Suprapubic skin (tissue), 4 donors: ENCODE measurements at places on chromosomes 3 and 15. TPM values are rescaled to one million over a fixed set of nuclear protein-coding genes. Genes with fewer than 3 reads are reported as not detected.

DNA sequence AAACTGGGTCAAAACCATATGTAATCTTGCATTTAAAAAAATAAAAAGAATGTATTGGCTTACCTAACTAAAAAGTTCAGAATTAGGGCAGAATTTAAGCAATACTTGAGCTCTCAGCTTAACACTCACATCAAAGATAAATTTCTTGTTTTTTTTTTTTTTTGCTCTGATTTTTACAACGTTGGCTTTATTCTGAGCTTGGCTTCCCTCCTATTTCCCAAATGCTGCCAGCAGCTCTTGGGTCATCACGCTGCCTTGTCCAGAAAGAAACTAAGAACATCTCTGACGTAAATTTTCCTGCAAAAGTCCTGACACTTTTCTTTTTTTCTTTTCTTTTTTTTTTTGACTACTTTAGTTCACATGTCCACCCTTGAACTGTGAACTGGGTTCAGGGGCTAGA, 150.6 kb upstream of the TGFBR2 start:
- no peaks in the 10 kb centered on the region for H3K36me3 ChIP-seq
- DNase-seq: peak; percentile 72
- H3K4me3 ChIP-seq: no peak overlapping the region
- peak overlapping the region; percentile 42 for H3K27ac ChIP-seq
- peaks cover 15% of the 10 kb centered on the region for H3K4me1 ChIP-seq

DNA sequence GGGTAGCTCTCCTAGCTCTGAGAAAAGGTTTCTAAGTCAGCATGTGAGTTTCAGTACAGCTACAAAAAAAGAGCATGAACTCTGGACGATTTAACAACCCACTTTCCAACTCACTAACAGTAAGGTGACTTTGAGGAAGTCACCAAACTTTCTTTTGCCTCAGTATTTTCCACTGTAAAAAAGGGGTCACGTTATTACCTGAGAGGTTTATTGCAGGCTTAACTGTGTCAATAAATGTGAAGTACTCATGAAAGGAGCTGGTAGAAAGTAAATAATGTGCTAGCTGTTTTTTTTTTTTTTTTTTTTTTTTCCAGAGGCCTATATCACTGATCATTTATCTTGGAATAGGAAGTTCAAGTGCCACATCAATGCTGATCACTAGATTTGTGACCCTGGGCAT, 89.3 kb downstream of the PLSCR2 start:
- H3K27me3 ChIP-seq: no peaks in the 10 kb centered on the region
- no peaks in the 10 kb centered on the region for H3K4me1 ChIP-seq
- no peak overlapping the region for H3K27ac ChIP-seq
- H3K4me3 ChIP-seq: no peak overlapping the region

- H3K4me3 ChIP-seq: peak overlapping the region; percentile 95
- peaks cover 9% of the 10 kb centered on the region for H3K36me3 ChIP-seq
- H3K27me3 ChIP-seq: no peaks in the 10 kb centered on the region
- H3K4me1 ChIP-seq: peaks cover 78% of the 10 kb centered on the region
- peak overlapping the region; percentile 74 for H3K27ac ChIP-seq
- DNase-seq: no peak
Measured at GRCh38 chr3:129180461-129180860, 3.2 kb downstream of the CNBP start.

- no peak for DNase-seq
- H3K4me1 ChIP-seq: peaks cover 8% of the 10 kb centered on the region
- H3K27me3 ChIP-seq: no peaks in the 10 kb centered on the region
Measured at GRCh38 chr3:69929019-69929418, 70.5 kb upstream of the SAMMSON start.

GRCh38 chr3:49028298-49028672, 913 bp downstream of the IMPDH2 start:
- no peaks in the 10 kb centered on the region for H3K27me3 ChIP-seq
- H3K4me1 ChIP-seq: peaks cover 40% of the 10 kb centered on the region
- no peak for DNase-seq
- H3K4me3 ChIP-seq: peak overlapping the region; percentile 75
- H3K36me3 ChIP-seq: peaks cover 73% of the 10 kb centered on the region

GRCh38 chr3:14130707-14131106, 5.9 kb downstream of the TMEM43 start:
- no peaks in the 10 kb centered on the region for H3K27me3 ChIP-seq
- H3K36me3 ChIP-seq: peaks cover 75% of the 10 kb centered on the region
- no peak overlapping the region for H3K4me3 ChIP-seq
- DNase-seq: no peak
- no peak overlapping the region for H3K27ac ChIP-seq

GRCh38 chr3:57382933-57383332, 90.4 kb upstream of the ASB14 start:
- no peak for DNase-seq
- H3K27ac ChIP-seq: no peak overlapping the region
- H3K4me1 ChIP-seq: no peaks in the 10 kb centered on the region

DNA sequence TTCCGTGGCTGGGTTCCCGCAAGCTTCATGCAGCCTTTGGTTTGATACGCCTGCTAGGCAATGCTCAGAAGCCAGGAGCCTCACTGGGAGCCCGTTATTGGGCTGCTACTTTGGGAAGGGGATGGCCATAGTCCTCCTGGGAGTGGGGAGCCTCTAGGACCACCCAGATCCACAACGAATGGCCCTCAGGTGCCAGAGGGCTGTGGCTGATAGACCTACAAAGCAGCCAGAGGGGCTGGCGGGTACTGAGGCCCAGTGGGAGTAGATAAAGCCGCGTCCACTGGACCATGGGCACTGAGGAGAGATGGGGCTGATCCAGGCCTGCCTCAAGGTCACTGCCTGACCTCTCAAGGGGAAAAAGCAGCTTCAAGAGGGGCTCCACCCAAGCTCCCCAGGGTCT, 714 bp downstream of the GNAT1 start:
- H3K27me3 ChIP-seq: peaks cover 40% of the 10 kb centered on the region
- H3K36me3 ChIP-seq: peaks cover 12% of the 10 kb centered on the region
- H3K27ac ChIP-seq: no peak overlapping the region
- no peak overlapping the region for H3K4me3 ChIP-seq

- H3K27me3 ChIP-seq: no peaks in the 10 kb centered on the region
- no peaks in the 10 kb centered on the region for H3K36me3 ChIP-seq
- no peak overlapping the region for H3K27ac ChIP-seq
- DNase-seq: no peak
Measured at GRCh38 chr3:24229468-24230221, 265.0 kb downstream of the THRB start.

GRCh38 chr3:53161450-53161819, 426 bp downstream of the PRKCD start:
- H3K27me3 ChIP-seq: no peaks in the 10 kb centered on the region

DNA sequence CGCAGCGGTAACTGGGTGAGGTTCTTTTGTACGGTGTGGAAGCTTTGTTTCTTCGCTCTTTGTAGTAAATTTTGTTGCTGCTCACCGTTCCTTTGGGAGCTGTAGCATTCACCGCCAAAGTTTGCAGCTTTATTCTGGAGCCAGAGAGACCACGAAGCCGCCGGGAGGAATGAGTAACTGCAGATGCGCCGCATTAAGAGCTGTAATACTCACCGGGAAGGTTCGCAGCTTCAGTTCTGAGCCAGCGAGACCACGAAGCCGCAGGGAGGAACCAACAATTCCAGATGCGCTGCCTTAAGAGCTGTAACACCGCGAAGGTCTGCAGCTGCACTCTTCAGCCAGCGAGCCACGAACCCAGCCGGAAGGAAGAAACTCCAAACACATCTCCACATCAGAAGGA, 56.0 kb upstream of the DYNC1LI1 start:
- H3K4me1 ChIP-seq: peaks cover 6% of the 10 kb centered on the region
- H3K27me3 ChIP-seq: no peaks in the 10 kb centered on the region
- DNase-seq: no peak

- H3K4me3 ChIP-seq: no peak overlapping the region
- H3K4me1 ChIP-seq: peaks cover 5% of the 10 kb centered on the region
- no peaks in the 10 kb centered on the region for H3K36me3 ChIP-seq
- H3K27me3 ChIP-seq: no peaks in the 10 kb centered on the region
Measured at GRCh38 chr3:17091910-17092582, 207.3 kb downstream of the PLCL2 start.

DNA sequence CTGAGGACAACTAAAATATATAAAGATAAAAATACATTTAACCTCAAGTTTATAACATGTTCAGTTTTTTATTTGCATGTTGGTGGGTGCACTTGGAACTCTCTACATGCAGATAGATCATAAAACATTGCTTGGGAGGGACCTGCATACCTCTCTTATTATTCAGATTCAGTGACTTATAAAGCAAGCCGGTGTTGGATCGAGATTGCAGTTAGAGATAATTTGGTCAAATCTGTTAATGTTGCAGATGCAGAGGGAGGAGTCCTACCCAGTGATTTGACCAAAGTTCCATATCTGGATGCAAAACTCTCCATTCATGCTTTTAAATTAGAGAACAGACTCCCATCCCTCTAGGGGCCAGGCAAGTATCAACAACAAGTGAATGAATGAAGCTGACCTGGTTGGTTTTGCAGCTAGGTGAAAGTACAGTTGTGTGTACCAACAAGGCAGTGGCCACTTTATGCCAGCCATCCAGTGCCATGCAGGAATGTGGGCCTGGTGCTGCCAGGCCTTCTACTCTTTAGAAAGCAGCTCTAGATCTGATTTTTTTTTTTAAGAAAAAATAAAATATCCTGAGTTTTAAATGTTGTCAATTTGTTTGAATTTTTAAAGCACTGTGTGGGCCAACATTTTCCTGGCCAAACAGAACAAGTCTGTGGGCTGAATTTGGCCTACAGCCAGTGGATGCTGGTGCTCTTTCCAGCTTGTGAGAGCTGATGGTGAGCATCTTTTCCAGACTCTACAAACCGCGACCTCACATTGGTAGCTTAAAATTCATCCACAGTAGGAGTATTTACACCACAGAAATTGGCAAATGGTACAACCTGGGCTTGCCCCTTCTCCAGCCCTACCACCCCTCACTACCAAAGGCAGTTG, 12.3 kb downstream of the CDIN1 start:
- H3K27ac ChIP-seq: no peak overlapping the region
- no peaks in the 10 kb centered on the region for H3K27me3 ChIP-seq
- H3K4me3 ChIP-seq: no peak overlapping the region
- peaks cover 17% of the 10 kb centered on the region for H3K4me1 ChIP-seq
- DNase-seq: no peak

- peak within 1 kb of the TSS; percentile 51 for H3K4me3 ChIP-seq
Measured at GRCh38 chr15:79431636-79432344, at the start of gene MINAR1. Gene MINAR1, plus strand, starts transcription at chr15:79432336. Its CDS starts 23,812 bp downstream, at chr15:79456148.

GRCh38 chr15:83955806-83956265, 279.7 kb upstream of the GOLGA6L4 start:
- H3K4me1 ChIP-seq: no peaks in the 10 kb centered on the region
- H3K36me3 ChIP-seq: no peaks in the 10 kb centered on the region
- no peak for DNase-seq
- no peaks in the 10 kb centered on the region for H3K27me3 ChIP-seq
- H3K4me3 ChIP-seq: no peak overlapping the region

DNA sequence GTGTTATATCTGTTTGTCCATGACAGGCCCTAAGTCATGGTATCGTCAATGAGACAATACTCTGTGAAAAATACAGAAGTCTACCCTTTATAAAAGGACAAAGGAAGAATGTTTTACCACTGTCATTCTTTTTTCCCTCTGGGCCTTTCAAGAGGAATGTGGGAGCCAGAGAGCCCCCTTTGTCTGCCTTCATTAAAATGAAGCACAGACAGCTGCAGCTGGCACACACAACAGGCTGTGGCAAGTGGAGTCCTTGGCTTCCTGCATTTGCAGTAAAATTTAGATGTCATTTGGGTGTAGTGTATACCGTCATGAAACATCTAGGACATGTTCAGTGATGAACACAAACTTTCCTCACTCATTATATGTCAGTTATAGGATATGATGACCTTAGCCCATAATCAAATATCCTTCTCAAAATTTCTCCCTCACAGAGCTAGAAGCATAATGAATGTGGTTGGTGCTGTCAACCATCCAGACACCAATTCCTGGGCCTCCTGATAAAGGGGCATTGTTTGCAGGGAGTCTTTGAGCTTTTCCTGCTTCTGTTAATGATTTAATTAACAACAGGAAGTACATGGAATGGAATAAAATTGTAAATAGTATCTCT, 76.4 kb downstream of the DHX36 start:
- no peak for DNase-seq
- no peak overlapping the region for H3K27ac ChIP-seq
- H3K4me1 ChIP-seq: peaks cover 18% of the 10 kb centered on the region
- peaks cover 15% of the 10 kb centered on the region for H3K36me3 ChIP-seq

DNA sequence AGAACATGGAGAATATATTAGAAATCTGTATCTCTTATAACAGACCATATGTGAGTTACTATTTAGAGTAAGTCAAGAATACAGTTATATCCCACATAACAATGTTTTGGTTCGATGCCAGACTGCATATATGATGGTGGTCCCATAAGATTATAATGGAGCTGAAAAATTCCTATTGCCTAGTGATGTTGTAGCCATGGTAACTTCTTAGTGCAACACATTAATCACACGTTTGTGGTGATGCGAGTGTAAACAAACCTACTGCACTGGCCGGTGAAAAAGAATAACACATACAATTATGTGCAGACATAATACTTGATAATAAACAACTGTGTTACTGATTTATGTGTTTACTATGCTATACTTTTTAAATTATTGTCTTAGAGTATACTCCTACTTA, 69.8 kb upstream of the MNS1 start:
- no peaks in the 10 kb centered on the region for H3K27me3 ChIP-seq
- no peak overlapping the region for H3K4me3 ChIP-seq
- no peaks in the 10 kb centered on the region for H3K4me1 ChIP-seq
- DNase-seq: no peak

- no peaks in the 10 kb centered on the region for H3K27me3 ChIP-seq
- H3K36me3 ChIP-seq: no peaks in the 10 kb centered on the region
- H3K27ac ChIP-seq: no peak overlapping the region
- DNase-seq: no peak
- H3K4me3 ChIP-seq: no peak overlapping the region
Measured at GRCh38 chr3:133472889-133473288, 73.0 kb downstream of the BFSP2 start.

DNA sequence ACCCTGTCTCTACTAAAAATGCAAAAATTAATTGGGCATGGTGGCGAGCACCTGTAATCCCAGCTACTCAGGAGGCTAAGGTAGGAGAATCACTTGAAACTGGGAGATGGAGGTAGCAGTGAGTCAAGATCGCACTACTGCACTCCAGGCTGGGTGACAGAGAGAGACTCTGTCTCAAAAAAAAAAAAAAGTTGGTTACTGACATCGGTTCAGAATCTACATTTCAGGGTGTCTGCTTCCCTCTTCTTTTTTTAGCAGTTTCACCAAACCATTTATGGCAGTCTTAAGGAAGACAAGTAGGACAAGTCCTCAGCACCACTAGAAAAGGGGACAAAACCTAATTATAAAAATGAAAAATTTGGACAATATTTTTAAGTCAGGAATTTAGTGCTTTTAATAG, 3.3 kb upstream of the USP4 start:
- peaks cover 35% of the 10 kb centered on the region for H3K4me1 ChIP-seq
- no peaks in the 10 kb centered on the region for H3K36me3 ChIP-seq
- H3K4me3 ChIP-seq: no peak overlapping the region
- H3K27me3 ChIP-seq: no peaks in the 10 kb centered on the region

PLA2G4E gene
- 57.7 TPM for total RNA-seq

SH2D7 gene
- total RNA-seq: not detected

MAP1A gene
- total RNA-seq: 4.2 TPM

THRB gene
- 16.6 TPM for total RNA-seq

RARB gene
- 1.4 TPM for total RNA-seq

SMAD6 gene
- 7.0 TPM for total RNA-seq

PRRT3 gene
- 2.5 TPM for total RNA-seq

FETUB gene
- 14.4 TPM for total RNA-seq

ACOX2 gene
- total RNA-seq: 12.2 TPM
